DMS79 (cell line): ENCODE measurements at places on chromosomes 16 and 17.
A peak's percentile ranks its signal among the peaks of the same experiment; 100 is the strongest.

GRCh38 chr17:61118871-61119270, 280.8 kb upstream of the TBX2 start:
- DNase-seq, result no peak

DNA sequence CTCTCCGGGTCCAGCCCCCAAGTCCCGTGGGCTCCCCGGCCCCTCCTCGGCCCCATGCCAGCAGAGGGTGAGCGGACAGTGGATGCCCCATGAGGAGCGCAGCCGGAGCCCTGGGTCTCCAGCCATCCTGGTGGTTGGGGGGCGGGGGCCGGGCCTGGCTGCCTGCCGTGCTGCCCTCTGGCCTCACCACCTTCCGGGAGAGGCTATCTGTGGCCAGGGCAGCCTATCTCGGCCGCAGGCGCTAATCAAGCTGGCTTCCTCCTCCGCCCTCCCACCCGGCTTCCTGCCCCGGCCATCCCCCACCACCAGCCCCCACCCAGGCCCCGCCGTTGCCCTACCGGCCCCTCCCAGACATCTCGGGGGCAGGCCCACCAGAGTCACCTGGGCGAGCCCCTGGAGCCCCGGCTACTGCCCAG, 46.8 kb downstream of the ZFPM1 start:
- no peak for DNase-seq

DNA sequence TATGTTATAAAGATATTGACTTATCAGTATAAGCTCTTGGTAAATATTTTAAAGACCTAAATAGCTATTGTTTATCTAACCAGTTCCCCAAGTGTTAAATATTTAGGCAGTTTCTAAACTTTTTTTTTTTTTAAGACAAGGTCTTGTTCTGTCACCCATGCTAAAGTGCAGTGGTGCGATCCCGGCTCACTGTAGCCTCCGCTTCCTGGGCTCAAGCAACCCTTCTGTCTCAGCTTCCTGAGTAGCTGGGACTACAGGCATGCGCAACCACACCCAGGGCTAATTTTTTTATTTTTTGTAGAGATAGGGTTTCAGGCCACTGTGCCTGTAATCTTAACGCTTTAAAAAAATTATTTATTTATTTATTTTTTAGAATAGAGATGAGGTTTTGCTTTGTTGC, 43.5 kb downstream of the SNX29 start:
- no peak for DNase-seq

DNA sequence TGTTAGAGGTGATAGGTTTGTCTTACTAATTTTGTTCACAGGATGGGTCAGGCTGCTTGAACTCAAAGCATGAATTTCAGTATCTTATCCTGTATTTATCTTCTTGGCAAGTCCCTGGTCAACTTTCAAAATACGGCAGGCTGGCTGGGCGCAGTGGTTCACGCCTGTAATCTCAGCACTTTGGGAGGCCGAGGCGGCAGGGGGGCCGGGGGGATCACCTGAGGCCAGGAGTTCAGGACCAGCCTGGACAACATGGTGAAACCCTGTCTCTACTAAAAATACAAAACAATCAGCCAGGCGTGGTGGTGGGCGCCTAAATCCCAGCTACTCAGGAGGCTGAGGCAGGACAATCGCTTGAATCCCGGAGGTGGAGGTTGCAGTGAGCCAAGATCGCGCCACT, 25.0 kb upstream of the RSL1D1 start:
- DNase-seq, result no peak

GRCh38 chr16:1188432-1189189, 35.7 kb downstream of the CACNA1H start:
- DNase-seq, result no peak

- no peak for DNase-seq
Measured at GRCh38 chr17:68389041-68389440, 68.3 kb downstream of the WIPI1 start.

- no peak for DNase-seq
Measured at GRCh38 chr16:73047536-73048291, at the start of gene ZFHX3. Gene ZFHX3, minus strand, starts transcription at chr16:73048128. Its CDS starts 87,983 bp downstream, at chr16:72960145.

GRCh38 chr16:7571366-7571765, 238.7 kb downstream of the RBFOX1 start:
- DNase-seq, result no peak

GRCh38 chr17:80706463-80706867, 161.8 kb downstream of the RPTOR start:
- DNase-seq, result peak; percentile 23

DNA sequence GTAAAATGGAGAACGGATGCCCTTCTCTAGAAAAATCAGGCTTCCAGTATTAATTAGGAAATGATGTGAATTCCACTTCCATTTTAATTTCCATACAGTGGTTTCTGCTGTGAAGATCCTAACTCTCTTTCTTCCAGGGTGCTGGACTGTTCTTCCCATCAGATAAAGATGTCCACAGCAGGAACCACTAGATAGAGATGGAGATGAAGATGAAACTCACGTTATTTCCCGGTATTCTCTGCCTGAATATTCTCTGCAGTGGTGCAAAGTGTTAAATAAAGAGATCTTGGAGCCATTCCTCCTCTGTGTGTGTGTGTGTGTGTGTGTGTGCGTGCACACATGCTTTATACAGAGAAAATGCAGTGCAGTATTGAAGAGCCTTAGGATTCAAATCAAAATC, 727.5 kb downstream of the KCNJ2 start:
- DNase-seq, result no peak

- DNase-seq, result no peak
Measured at GRCh38 chr17:71762526-71762925, 358.3 kb upstream of the SOX9 start.

DNA sequence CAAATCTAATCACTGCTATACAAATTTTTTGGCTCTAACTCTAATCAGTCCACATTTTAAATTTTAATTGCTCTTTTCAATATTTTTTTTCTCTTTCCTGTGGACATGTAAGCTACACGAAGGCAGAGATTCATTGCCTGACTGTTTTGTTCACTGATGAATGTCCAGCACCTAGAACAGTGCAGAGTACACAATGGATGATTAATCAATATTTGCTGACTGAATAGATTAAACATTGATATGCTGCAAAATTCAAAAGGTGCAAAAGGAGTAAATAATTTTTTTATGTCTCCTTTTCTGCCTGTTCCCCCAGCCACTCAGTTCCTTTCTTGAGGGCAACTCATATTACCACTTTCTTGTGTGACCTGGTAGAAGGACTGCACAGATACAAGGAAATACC, 32.8 kb downstream of the SCNN1B start:
- DNase-seq, result no peak

- no peak for DNase-seq
Measured at GRCh38 chr17:76447931-76448652, 4.9 kb downstream of the UBE2O start.

GRCh38 chr17:19413761-19414160, 2.7 kb downstream of the RNF112 start:
- DNase-seq, result no peak
